Neural crest cell (in vitro differentiated cells): ENCODE measurements at places on chromosomes 11 and 22. TPM values are rescaled to one million over a fixed set of nuclear protein-coding genes. Genes with fewer than 3 reads are reported as not detected.

DNA sequence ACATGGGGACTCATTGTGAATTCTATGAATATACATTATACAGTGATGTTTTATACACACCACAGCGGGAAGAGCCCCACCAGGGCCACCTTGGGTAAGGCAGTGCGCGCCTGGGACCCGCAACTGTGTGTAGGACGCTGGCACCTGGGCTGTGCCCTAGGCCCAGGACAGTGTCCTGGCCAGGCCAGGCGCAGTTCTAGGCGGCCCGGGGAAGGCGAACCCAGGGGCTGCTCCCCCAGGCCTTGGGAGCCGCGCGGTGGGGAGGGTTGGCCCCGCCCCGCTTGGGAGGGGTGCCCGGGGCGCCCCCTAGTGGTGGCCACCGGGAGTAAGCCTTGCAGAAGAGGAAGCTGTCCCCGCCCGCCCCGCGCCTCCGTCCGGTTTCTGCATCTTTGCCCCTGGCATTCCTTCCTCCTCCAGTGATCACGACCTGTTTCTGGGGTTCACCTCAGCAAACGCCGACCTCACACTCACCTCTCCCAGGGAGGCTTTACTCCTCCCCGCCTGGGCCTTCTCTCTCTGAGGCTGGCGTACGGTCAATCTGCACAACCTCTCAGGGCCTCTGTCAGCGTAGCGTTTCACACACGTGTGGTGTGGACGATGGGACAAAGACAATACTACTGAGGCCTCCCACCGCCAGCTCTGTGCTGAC lies 9.5 kb upstream of the EHD1 start:
- DNase-seq, result peak; percentile 80

- no peak for DNase-seq
Measured at GRCh38 chr11:48124880-48125279, 91.7 kb upstream of the OR4B1 start.

- no peak for DNase-seq
Measured at GRCh38 chr11:125807909-125808308, 20.0 kb downstream of the PATE3 start.

DNA sequence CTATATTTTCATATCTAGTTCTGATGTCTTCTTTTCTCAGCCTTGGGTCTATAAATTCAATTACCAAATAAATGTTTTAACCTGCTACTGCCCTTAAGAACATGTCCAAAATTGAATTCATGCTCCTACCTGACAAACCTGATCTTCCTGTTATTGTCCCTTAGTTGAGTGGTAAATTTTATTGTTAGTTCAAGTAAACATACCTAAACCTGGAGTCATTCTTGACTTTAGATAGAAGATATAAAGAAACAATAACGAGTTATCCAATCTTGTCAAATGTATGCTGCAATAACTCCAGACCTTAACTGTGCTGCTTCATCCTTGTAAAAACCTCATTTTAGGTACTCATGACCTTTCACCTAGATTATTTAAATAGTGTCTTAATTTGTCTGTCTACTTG lies 34.6 kb upstream of the SC5D start:
- no peak for DNase-seq

- DNase-seq, result no peak
Measured at GRCh38 chr11:119626197-119626841, 102.7 kb downstream of the NECTIN1 start.

DNA sequence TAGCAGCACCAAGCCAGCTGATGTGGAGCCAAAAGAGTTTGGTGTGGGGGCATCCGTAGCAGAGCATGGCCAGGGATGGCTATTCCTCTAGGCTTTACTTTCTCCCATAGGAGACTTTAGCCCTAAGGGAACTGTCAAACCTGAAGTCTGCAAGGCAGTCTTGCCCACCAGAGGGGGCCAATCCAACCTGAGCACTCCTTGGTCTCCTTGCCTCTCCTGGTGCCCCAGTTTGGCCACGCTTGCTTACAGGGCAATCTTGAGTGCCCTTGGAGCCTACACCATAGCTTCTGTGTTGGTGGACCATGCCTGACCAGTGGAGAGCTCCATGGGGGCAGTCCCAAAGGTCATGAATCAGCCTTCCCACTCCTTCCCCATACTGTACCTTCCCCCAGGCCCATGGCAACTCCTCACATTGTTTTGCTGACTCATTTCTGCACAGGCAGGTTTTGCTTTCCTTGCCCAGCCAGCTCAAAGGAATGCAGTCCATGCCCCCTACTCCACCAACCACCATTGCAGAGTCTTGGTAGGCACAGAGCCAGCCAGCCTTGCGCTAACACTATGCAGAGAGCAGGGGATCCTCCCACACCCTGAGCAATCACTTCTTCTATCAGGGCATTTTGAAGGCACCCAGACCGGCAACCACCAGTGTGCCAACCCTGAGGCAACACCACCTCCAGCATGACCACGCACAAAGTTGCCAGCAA lies 1421.2 kb upstream of the RAG2 start:
- DNase-seq, result no peak

GRCh38 chr22:19120829-19121630 lies 1.2 kb downstream of the DGCR2 start:
- DNase-seq, result no peak

GRCh38 chr11:111663820-111664219 lies 61.6 kb downstream of the SIK2 start:
- DNase-seq, result no peak

DNA sequence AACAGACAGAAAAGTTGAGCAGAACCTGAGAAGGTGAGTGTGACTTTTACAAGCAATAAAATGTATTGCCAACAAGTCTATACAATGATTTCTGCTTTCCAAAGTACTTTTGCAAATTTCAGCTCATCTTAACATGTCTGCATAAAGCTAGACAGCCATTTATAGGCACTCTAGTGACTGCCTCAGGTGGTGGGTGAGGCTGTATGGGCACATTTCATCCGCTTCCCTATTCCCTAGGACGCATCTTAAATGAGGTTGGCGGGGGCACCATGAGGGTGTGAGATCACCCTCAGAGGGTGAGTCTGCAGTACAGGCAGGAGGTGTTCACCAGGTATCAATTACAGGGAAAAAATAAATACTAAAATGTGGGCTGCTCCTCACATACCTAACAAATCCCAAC lies 110.1 kb downstream of the ETS1 start:
- no peak for DNase-seq

GRCh38 chr11:118437208-118438125 lies 1.2 kb downstream of the KMT2A start:
- peak; percentile 28 for DNase-seq

The EXPH5 gene
- total RNA-seq, result 0.68 TPM in 2 replicates

The PHLDA2 gene
- 1.1 and 1.6 TPM in 2 replicates for total RNA-seq

The LGALS12 gene
- not detected in 2 replicates for total RNA-seq

The PATE2 gene
- 0.70 TPM in 1 of 2 replicates, not detected in the other for total RNA-seq

The CDC42BPG gene
- total RNA-seq, result 3.0 and 3.5 TPM in 2 replicates

The GDPD4 gene
- not detected in 2 replicates for total RNA-seq

The SCUBE1 gene
- total RNA-seq, result 10.6 and 12.1 TPM in 2 replicates

The SAA4 gene
- not detected in 2 replicates for total RNA-seq
